ENCODE measurements at places on chromosomes 2 and 18.
A peak's percentile ranks its signal among the peaks of the same experiment; 100 is the strongest.

- no peak for DNase-seq
Observed at GRCh38 chr2:199128476-199129229, 329.1 kb downstream of the SATB2 start.

GRCh38 chr2:176813621-176814049, 399.0 kb upstream of the HNRNPA3 start:
- DNase-seq: no peak

GRCh38 chr18:9766076-9766481, 58.0 kb downstream of the RAB31 start:
- no peak for DNase-seq

- no peak for DNase-seq
Observed at GRCh38 chr2:239519921-239520585, 119.2 kb upstream of the HDAC4 start.

GRCh38 chr2:120312860-120313694, 32.9 kb upstream of the INHBB start:
- peak; percentile 53 for DNase-seq

DNA sequence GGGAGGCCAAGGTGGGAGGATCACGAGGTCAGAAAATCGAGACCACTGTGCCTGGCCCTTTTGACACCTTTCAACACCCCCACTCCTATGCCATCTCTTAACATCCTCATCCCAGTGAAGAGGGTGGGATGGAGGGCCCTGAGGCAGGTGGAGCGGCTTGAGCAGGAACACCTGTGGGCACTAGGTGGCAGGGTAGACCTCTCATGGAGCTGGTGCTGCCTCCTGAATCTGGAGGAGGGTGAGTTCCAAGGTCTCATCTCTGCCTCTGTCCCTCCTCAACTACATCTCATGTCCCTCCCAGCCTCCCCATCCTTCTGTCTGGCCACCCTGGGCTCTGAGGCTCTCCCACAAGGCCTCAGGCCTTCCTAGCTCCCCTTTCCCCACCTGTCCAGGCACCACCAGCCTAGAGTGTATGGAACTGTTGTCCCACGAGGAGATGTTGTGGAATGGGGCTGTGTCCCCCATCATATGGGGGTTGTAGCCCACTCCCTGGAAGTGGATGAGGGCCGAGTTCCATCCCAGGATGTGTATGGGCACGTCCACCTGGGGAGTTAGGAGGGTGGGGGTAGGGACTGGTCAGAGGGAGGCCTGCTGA, 17.0 kb upstream of the CRYBA2 start:
- no peak for DNase-seq

DNA sequence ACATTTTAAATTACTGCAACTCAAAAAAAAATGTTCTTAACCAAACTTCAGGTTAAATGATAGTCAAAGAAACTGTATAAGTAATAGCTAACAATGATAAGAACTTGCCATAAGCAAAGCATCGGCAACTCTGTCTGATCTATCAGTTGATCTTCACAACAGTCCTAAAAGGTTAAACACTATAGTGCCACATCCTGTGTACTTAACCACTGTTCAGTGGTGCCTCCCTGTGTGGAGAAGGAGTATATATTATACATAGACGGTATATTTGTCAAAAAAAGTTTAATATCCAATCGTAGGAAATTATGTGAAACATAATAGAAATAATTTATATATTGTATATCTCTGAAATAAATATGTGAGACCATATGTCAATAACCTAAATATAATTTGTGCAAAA, 13.0 kb downstream of the DTNA start:
- no peak for DNase-seq
